ENCODE measurements at places on chromosomes 7 and 10. TPM values are rescaled to one million over a fixed set of nuclear protein-coding genes. Genes with fewer than 3 reads are reported as not detected.

GRCh38 chr10:11097686-11098085 lies 80.0 kb downstream of the CELF2 start:
- DNase-seq = no peak

Gene MSMB
- total RNA-seq = not detected

DNA sequence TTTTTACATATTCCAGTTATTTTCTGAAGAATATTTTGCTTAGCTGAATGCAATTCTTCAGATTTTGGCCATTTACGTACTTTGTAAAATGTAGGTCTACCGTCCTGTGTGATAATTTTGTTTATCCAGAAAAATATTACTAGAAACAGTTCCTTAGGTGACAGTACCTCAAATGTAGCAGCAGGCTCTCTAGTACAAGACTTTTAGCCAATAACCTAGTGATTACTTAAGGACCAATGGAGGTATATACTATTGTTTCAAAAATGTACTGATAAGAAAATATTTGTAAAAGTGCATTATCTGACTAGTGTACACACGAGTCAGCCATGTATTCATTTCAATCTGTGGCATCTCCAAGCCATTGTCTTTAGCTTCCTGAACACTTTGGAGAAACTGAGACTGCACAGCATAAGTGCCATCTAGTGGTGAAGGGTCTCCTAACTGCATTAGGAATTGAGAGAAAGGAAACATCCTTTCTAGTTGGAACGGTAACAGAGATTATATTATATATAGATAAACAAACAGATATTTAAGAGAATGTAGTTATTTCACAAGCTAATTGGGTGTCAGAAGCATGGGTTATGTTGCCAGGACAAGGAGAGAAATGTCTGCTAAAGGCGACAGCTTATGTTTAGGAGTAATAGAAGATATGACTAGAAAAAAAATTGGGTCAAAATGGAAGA lies 23.7 kb downstream of the RTKN2 start:
- no peak for DNase-seq

DNA sequence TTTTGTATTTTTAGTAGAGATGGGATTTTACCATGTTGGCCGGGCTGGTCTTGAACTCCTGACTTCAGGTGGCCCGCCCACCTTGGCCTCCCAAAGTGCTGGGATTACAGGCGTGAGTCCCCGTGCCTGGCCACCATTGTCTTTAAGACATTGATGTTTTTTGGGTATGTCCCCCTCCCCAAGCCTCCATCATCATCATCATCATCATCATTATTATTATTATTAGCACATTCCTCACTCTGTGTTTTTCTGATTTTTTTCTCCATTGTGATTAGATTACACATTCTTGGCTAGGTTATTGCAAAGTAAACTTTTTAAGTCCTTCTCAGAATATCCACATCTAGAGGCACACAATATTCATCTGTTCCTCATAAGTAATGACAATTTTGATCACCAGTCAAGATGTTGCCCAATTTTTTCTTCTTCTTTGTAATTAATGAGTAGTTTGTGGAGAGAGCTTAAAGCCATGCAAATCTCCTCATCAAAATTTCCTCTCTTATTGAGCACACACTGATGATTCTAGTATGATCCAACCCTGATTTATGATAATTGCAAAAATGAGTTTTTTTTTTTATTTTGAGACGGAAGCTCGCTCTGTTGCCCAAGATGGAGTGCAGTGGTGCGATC lies 47.5 kb downstream of the EPC1 start:
- no peak for DNase-seq

Gene CCDC3
- total RNA-seq = 8.7 TPM

Gene TMEM236
- 0.71 TPM for total RNA-seq

DNA sequence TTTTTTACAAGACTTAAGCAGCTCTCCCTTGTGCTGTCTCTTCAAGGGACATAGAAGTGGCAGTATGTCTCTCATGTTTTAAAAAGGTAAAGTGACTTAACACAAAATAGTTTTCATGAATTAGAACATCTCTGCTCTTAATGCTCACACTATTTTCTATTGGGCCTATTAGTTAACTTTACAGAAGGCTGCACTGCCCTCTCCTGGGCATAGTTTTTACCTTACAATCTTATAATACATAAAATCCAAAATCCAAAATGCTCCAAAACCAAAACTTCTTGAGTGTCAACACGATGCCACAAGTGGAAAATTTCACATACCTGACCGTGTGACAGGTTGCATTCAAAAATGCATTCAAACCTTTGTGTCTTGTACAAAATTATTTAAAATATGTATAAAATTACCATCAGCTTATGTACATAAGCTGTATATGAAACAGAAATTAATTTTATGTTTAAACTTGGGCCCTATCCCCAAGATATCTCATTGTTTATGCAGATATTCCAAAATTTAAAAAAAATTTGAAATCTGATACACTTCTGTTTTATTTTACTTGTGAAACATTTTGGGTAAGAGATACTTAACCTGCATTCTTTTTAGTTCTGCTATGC lies 25.8 kb downstream of the TES start:
- DNase-seq = peak; percentile 48

- DNase-seq = no peak
Measured at GRCh38 chr10:81696609-81697388, 178.2 kb upstream of the NRG3 start.

DNA sequence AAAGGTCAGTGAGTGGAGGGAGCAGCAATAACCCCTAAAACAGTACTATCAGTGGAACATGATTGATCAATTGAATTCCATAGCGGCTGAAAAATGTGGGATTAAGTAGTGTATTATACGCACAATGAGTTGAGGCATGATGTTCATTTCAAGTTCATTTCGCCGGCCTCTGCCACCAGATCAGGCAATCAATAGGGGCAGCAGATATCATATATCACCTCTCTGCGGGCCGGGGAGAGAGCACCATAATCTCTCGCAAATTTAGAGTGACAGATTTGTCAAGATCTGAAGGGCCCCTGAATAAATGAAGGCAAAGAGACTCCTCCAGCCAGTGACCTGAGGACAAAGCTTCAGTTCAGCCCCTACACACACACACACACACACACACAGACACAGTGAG lies 58.5 kb downstream of the PAX2 start:
- DNase-seq = no peak

DNA sequence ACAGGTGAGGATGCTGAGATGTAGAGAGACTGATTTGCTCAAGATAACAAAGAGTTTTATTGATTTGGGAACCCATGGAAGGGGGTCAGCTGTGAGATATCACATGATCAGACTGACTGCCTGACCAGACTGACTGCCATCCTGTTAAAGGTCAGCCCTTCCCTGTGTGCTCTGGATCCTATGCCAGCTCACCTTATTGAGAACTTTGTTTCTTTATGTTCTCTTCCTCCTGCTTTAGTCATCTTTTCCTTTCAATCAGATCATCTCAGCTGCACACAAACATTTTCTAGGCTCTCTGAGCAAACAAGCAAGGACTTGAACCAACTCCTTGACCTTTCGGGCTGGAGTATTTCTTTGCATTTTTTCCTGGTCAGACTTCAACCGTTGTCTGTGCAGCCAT lies 50.0 kb upstream of the MTPN start:
- DNase-seq = no peak

- no peak for DNase-seq
Measured at GRCh38 chr10:48996-49395, at the start of gene TUBB8. Gene TUBB8, minus strand, starts transcription at chr10:49296. Its CDS starts 58 bp downstream, at chr10:49238.

DNA sequence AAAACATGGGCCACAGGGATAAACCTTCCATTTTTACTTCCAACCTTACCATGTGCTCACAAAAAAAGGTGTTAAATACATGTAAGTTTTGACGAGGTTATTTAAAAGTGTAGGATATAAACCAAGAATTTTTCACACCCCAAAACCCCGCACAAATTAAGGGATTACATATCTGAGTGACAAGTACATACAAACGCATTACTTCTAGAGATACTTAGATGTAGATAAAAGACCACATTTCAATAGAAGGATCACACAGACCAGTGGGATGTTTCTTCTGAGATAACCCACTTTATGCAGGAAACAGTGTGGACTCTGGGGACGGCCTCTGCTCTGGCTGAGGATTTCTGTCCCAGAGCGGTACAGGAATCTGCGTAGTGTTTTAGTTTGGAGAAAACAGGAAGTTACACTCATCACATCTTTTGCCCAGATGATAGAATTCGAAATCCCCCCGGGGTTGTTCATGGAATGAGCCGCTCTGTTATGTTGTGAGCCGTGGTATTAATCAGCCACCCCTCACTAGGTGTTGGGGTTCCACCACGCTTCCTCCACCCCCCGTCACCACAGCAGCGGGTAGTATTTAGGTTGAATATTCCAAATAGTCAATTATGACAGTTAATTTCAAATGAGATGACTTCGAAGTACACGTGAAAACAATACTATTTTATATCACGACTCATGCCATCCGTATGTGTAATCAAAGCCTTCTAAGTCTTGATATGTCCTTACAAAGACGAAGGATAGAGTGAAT lies 1.3 kb upstream of the CUL1 start:
- peak; percentile 51 for DNase-seq

Gene MCM10
- 1.3 TPM for total RNA-seq

Gene STOX1
- total RNA-seq = 1.9 TPM

DNA sequence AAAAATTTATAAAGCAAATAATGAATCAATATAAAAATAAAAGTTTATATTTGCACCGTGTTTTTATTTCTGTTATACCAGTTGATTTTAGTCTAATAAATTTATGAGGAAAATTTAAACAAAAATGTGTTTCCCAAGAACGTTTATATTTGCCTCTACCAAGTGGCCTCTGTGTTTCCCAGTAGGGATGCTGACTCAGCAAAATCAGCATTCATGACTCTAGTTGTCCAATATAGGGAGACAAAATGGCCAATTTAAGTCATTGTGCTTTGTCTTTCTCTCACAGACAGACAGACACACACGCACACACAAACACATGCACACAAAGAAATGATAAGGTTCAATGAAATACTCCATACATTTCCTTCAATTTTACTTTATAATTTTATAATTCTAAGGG lies 942.5 kb upstream of the ZWINT start:
- DNase-seq = no peak

DNA sequence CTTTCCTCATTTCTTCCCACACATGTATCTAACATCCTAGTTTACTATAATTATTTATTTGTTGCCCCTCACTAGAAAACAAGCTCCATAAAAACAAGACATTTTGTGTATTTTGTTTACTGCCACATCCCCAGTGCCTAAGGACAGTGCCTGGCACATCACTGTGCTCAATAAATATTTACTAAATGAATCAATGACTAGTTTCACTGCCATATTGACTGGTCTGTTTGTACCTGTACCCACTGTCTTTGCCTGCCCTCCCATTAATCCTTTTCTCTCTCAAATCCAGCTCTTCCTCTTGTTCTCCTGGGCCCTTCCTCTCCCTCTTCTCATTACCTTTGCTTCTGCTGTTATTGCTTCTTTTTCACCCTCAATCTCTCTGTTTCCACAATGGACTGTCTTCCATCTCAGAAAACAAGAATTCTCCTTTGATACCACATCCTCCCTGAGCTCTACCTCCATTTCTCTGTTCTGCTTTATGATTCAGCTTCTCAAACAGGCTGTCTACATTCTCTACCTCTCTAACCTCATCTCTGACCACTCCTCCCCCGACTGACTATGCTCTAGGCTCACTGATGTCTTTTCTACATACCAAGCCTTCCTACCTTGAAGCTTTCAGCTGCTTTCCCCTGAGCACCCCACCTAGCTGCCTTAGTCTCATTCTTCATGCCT lies 8.3 kb upstream of the FAM133B start:
- no peak for DNase-seq

DNA sequence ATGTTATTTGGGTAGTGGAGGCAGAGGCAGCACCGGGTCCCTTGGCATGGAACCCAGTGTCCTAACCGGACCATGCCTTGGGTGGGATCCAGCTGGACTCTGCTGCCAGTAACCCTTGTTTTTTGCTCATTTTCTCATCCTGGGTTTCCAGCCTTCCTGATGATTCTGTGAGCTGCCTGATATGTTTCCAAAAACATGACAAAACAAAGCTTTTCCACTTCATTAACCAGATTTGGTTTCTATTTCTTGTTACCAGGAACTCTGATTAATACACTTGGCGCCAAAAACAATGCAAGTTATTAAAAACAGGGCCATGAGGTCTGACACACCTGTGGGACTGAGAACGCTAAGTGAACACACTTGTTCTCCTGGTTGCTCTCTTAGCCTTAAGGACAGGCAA lies 32.8 kb upstream of the DLG5 start:
- no peak for DNase-seq

GRCh38 chr7:73817121-73817520 lies 13.7 kb upstream of the CLDN4 start:
- DNase-seq = no peak

- DNase-seq = no peak
Measured at GRCh38 chr7:75033826-75034225, 39.8 kb downstream of the RCC1L start.

GRCh38 chr7:98399890-98400541 lies 874 bp downstream of the BAIAP2L1 start:
- DNase-seq = no peak

Gene GCK
- total RNA-seq = 3.1 TPM
